Naive B cell (primary cell): ENCODE measurements at places on chromosomes 12 and 14.
A peak's percentile ranks its signal among the peaks of the same experiment; 100 is the strongest.

DNA sequence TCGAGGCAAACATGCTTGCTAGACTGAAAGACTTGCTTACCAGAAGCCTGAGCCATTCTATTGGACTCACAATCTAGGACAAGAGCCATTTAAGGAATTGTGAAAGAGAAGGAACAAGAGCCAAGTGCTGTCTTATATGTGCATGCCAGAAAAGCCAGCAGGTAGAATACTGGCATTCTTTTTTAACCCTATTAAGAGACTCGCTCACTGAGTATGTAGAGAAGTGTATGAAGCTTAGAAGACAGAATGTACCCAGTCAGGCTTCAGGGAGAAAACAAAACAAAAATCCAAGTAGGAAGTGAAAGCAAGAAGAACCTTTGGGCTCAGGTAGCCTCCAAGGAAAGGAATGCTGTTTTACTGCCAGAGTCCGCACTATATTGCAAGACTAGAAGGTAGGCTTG lies 65.9 kb downstream of the DCAF5 start:
- no peak for DNase-seq

DNA sequence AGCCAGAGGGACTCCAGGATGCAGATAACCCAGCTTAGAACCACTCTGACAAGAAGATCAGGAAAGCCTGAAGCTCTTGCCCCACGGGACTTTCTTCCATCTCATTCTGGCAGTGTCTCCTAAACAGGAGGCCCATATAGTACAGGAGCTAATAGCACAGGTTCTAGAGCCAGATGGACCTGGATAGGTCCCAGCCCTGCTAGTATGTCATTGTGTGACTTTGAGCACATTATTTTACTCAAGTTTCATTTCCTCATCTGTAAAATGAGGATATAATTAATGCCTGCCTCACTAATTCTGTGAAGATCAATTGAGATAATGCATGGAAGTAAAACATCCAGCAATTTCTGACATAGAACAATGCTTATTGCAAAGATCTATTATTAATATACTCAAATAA lies 66.5 kb upstream of the GZMB start:
- peak; percentile 46 for DNase-seq

DNA sequence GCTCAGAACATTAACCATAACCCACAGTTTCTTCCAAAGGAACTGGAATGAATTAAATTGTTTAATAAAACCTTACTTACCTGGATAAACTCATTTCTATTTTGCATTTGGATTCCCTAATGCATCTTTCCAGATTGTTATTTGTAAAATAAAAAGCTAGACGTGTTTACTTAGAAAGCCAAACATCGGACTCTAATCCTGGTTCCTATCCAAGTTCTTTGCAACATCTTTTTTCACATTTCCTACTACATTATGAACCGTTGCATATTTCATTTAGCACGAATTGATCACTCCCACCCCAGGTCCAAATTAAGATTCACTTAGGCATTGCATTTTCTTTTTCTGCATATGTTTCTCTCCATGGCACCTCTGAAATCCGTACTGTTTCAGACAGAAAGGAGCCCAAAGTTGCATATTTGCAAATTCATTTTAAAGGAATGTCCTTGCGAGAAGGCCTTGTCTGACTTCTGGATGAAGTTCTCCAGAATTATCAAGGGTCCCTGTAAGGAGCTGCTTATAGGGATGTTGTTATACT lies 164.4 kb upstream of the GSC start:
- DNase-seq = no peak

DNA sequence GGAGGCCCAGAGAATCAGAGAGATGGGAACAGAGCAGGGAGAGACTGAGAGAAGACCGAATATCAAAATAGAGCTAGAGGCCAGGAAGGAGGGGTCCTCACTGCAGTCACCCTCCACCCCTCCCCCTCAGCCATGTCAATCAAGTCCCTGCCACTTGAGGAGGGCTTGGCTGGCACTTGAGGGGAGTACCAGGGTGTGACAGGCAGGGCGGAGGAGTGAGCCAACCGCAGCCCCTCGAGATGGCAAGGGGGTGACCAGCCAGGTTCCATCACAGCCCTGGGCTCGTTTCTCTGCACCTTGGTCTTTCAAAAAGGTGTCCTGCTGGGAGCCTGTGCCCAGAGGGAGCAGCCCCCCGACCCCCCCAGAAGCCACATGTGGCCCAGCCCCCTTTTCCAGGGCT lies 4.2 kb downstream of the AQP5 start:
- DNase-seq = no peak

- no peak for DNase-seq
Measured at GRCh38 chr12:99529966-99530365, 117.6 kb upstream of the GARIN6 start.

DNA sequence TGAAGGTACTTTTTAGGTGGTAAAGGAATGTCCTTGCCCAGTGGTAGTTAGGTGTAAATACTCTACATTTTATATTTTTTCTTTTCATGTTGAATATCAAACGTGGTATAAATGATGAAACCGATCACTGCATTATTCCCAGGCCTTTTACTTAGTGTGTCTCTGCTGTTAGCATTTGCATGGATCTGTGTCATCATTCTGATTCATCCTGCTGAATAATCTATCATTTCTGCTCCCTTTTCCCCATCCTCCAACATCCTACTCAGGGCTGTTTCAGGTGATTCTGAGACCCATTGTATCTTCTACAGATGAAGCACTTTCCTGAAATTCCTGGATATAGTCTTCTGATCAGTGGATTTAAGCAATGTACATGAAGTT lies 61.0 kb upstream of the PTHLH start:
- no peak for DNase-seq

- DNase-seq = no peak
Measured at GRCh38 chr14:50263321-50263720, 31.9 kb upstream of the SOS2 start.

- peak; percentile 58 for DNase-seq
Measured at GRCh38 chr14:54730156-54730961, 163.4 kb downstream of the SAMD4A start.

DNA sequence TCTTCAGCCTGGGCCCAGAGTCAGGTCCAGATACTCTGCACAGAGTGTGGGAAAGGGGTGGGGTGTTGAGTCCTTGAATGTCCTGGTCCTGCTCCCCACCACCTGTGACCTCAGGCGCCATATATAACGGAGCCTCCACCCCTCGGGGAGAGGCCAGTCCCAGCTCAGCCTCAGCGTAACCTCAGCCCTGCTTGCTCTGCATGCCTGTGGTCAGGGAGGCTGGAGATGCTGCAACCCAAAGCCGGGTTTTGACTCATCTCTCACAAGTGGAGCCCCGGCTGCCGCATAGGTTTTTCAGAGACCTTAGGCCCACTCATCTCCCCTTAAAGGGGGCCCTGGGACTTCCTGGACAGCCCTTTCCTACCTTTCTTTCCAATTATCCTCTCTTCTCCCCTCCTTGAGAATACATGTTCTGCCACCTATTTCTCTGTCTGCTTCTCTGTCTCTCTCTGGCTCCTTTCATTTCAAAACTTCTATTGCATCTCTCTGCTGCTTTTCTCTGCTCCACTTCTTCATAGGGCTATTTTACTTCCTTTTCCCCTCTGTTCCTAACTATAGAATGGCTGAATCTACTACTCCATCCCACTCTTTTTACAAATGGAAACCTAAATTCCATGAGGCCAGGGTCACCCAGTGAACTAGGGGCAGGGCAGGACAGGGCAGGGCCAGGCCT lies 1.2 kb downstream of the ITGB7 start:
- no peak for DNase-seq

DNA sequence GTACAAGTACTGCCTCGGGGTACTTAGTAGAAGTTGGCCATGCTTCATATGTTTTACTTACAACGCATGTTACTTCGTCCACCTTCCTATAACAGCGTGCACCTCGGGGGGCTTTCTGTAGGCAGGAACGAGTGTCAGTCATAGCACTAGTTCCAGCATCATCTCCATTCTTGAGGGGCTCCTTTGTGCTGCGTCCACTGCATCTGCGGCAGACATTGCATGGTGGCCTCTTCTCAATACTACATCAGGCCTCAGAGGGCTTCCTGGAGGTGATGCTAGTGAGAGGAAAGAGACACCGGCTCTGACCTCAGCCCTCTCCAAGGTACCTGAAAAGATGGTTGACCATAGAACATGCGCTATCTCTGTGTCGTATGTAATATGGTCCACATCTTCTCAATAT lies 121.2 kb upstream of the RTL1 start:
- DNase-seq = no peak

DNA sequence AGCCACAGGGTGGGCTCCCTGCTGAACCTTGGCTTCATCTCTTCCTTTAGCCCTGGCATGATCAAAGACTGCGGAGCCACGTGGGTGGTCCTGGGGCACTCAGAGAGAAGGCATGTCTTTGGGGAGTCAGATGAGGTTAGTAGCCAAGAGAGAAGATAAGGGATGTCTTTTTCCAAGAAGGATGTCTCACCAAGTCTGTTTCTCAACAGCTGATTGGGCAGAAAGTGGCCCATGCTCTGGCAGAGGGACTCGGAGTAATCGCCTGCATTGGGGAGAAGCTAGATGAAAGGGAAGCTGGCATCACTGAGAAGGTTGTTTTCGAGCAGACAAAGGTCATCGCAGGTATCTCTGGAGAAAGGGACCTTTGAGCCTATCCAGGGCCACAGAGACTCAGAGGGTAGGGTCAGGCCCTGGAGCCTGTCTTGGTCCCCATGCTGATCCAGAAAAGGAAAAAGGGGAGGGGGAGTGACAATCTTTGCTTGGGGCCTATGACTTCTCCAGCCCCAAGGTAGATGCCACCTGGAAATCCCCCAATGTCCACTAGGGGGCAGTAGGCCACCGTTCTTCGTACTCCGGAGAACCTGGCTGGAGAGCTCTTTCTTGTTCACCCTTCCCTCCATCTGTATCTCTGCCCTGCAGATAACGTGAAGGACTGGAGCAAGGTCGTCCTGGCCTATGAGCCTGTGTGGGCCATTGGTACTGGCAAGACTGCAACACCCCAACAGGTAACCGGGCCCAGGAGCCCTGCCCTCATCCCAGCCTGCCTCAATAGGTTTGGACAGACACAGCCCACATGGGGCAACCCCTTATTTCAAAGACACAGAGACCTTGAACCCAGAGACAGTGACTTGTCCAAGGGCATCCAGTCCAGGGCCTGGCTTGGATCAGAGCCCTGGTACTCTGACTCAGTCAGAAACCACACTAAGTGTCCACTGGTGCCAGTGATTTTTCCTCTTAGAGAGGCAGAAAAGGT lies 2.0 kb downstream of the TPI1 start:
- DNase-seq = peak; percentile 81

DNA sequence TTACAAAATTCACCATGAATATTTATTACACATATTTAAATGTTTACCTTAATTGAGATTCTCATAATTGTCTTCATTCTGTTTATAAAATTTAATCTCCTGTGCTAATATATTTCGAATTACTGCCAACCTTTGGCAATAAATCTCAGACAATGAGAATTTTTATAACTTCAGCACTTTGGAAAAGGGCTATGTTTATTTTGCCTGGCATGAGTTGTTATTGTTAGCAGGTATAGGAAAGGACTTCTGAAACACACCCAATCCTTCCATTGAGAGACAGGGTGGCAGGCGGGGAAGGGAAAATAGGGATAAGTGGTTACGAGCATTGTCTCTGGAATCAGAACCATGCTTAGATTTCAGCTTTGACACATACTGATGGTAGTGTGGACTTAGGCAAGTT lies 12.1 kb upstream of the MSRB3 start:
- DNase-seq = no peak

- DNase-seq = no peak
Measured at GRCh38 chr14:35196571-35196970, 74.2 kb downstream of the PRORP start.

DNA sequence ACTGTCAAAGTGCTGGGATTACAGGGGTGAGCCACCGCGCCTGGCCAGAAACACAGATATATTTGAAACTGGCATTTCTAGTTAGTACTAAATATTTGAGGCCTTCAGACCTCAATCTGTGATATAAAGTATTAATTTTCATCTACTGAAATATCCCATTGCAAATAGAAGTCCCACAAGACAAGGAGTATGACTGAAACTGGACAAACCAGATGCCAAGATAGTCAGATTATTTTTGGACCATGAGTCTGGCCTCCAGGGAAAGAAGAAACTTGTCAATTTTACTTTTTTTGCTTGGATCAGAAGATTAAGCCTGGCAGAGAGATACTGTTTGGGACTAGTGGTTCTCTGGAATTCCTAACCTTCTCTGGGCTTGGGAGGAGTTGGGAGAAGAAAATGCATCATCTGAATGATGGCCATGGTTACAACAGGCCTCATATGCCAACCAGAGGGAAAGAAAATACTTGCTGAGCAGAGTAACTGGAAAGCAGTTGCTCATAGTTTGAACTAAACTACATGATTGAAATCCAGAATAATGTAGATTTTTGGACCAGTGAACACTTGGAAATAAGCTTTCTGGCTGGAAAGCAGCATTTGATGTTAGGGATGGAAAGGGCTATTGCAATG lies 2.9 kb upstream of the SMOC1 start:
- no peak for DNase-seq

DNA sequence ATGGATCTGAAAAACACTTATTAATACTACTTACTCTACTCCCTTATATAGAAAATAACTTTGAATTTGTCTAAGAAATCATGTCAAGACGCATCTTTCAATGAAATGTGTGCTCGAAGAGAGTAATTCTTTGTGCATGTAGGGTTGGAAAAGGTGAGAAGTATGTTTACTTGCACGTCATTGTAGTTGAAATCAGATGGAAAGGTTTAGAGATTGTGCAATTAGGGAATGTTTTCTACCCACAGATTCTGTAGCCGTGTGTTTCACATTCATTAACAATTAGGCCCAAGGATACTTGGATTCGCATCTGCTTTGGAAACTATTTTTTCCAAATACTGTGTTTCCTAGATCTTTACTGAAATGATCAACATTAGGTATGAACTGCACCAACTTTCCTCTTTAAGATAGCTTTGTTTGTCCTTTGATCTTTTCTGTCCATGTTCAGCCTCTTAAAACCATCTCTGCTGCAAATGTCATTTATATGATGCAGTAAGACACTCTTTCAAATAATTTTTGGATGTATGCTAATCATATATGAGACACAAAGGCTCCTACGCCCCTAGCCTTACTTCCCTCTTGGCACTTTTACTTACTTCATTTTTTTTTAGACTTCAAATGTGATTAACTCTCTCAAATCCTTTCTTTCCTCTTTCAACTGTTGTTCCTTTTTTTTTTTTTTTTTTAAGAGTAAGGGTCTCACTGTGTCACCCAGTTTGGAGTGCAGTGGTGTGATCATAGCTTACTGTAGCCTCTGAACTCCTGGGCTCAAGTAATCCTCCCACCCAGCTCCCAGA lies 58.0 kb upstream of the PSMA6 start:
- no peak for DNase-seq

DNA sequence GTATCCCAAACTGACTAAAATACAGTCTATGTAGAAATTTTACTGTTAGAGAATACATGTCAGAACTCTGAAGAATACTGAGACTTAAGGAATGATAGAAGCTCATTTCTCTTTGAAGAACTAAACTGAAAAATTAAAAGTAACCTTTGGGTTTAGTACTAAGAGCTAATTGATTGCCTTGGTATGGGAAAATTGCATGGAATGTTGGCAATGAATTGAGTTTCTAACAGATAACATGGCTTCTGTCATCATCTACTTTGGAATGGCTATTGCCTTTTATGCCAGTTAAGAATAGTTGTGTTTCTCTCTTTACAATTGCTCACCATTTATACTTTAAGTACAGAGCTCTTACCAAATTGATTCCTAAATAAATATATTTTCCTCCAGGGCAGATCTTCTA lies 308.8 kb upstream of the SYT1 start:
- DNase-seq = no peak
